ENCODE measurements at places on chromosomes 13 and 19.

- no peak for DNase-seq
These were observed 1.8 kb upstream of the IFI30 start for GRCh38 chr19:18171605-18172327.

GRCh38 chr13:99062593-99062992 lies 84.7 kb upstream of the DOCK9 start:
- DNase-seq = no peak

- peak; percentile 16 for DNase-seq
These were observed 57.6 kb upstream of the ZNF507 start for GRCh38 chr19:32287811-32288227.

- DNase-seq = no peak
These were observed 4.9 kb downstream of the NANOS3 start for GRCh38 chr19:13881692-13882418.

DNA sequence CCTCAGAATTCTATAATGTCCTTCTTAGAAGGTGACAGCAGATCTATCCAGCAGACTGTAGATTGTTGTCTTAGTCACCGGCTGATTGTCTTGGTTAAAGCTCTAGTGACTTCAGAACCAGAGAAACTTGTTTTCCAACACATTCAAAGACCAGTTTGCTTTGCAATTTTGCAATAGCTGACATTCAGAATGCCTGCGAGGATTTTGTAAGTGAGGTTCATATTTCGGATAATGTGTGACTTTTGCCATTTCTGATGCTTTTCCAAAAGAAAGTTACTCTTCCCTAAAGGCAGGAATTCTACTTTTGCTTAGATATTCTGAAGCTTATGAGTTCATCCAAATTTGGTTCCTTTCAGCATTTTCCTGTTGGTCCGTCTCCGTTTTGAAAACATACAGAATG lies 13.2 kb downstream of the SPINT2 start:
- DNase-seq = no peak

DNA sequence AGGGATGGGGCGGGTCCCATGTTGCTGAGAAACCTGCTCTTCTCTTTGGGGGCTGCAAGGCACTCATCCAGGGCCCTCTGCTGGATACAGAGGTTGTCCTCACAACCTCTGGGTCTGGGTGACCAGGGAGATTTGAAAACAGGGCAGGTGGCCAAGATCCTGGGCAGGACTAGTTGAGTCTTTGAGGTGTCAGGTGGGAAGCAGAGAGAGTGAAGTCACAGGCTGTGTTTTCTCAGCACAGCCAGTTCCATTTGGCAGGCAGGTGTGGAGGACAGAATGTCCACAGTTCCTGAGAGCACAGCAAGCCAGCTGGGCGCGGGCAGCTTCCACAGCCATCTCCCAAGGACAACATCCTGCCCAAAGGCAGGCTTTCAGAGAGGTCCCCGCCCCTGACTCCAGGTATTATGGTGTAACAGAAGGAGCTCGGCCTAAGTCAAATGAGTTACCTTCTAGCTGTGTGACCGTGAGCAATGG lies 118.8 kb downstream of the NUFIP1 start:
- peak; percentile 73 for DNase-seq

DNA sequence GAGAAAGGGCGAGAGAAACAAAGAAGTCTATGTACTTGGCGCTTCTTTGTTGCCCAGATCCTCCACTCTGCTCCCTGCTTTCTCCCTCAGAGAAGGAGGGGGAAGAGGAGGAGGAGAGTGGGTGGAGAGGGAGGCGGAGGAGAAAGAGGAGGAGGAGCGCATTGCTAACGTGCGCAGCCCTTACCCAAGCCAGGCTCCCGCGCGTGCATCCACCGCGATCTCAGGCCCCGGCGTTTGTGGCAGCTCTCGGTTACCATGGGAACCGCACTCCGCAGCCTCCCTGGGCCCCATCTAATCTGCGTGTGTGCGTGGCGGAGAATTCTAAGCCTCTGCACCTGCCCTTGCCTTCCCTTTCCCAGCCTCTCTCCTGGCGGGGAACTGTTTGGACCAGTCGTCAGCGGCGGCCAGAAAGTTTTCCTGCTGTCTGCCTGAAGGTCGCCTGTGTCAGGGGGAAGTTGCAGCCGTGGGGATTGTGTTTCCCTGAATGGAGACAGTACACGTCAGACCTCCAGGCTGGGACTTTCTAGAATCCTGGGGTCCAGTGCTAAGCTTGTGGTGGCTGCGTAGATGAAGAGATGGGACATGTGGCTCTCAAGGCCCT lies at the start of gene ERICH6B:
ERICH6B (minus strand) TSS at position 239 of the 601 bp plus-strand sequence. CDS start 18,734 bp downstream, outside the sequence.
- DNase-seq = peak; percentile 87
